ENCODE measurements at places on chromosomes 4 and X.

DNA sequence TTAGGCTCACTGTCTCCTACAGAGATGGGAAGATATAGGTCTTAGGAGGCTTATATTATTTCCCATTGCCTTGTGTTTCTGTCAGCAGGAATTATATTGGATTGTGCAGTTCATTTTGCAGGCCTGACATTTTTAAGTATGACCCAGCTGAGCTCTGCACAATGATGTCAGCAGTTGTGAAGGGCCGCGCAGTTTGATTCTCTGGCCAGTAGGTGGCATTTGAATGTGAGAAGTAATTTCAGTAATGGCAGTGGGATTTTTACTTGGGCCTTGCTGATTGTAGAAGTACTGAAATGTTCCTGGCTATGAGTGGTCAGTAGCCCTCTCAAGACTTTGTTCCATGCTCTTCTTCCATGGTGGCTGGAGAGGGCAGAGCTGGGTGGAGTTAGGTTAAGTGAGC, 247.2 kb upstream of the MTMR8 start:
- no peak for DNase-seq

GRCh38 chr4:89617317-89617716, 219.6 kb downstream of the SNCA start:
- DNase-seq = no peak

DNA sequence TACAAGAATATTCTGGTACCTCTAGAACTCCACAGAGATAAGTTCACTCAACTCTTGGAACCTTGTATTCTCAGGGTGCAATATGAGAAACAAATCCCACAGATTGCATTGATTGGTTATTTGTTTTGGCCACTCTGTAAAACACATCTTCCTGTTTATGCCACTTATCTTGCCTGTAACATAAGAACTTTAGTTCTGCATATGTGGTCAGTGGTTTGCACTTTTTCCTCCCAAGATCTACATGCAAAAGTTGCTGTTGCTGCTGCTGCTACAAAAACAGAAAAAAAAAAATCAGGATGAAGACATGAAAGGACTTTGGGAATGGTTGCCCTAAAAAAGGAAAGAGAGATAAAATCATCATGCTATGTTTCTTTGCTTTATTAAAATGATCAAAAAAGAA, 9.6 kb downstream of the ODAPH start:
- DNase-seq = no peak

GRCh38 chr4:44965435-44966095, 239.2 kb upstream of the GNPDA2 start:
- DNase-seq = no peak

DNA sequence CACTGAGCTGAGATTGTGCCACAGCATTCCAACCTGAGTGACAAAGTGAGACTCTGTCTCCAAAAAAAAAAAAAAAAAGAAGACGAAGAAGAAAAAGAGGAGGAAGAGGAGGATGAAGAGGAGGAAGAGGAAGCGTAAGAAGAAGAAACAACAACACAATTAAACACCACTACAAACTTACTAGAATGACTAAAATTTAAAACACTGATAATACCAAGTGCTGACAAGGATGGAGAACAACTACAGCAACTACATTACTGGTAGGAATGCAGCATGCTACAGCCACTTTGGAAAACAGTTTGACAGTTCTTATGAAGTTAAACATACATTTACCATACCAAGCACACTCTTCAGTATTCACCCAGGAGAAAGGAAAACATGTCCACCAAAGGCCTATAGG, 24.1 kb downstream of the LRBA start:
- no peak for DNase-seq

- DNase-seq = no peak
Measured at GRCh38 chr4:37567836-37568235, 118.3 kb downstream of the RELL1 start.

Measured in SHP77 treated with DMSO at 0.1 percent for 48 hours (cell line).